ENCODE measurements at places on chromosomes 2 and 18.

GRCh38 chr2:237533668-237534161 is 32.7 kb upstream of the PRLH start:
- no peak for DNase-seq

DNA sequence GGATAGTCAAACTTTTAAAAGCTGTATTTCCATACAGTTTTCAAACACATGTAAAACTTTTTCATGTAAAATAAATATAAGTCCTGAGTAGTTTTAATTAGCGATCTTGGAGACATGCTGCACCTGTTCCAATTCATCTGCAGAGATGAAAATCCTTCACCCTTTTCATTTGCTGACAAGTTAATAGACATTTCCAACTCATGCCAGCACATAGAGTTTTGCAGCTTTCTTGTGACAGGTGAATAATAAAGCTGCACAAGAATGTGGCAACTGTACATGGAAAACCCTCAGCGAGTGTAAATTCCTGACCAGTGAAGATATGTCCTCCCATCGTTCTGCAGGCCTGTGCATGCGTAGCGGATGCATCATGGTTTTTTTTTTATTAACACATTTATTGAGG is 771.4 kb downstream of the TDRD15 start:
- DNase-seq, result no peak

DNA sequence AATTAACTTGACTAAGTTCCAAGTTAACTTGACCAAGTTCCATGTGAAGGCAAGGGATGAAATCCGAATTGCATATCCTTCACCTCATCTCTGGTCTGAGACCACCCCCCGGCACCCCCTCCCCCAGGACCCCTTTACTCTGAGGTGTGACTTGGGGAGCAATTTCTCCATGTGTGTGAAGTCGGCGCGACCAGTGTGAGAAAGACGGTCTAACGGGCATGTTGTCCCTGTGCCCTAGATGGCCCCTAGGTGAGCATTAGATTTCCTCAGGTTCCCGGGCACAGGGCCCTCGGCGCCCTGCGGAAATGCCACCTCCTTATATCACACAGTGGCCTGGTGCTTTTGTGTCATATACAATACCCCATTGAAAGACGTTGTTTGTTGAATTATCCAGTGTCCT is 137.1 kb downstream of the CTIF start:
- DNase-seq, result no peak

DNA sequence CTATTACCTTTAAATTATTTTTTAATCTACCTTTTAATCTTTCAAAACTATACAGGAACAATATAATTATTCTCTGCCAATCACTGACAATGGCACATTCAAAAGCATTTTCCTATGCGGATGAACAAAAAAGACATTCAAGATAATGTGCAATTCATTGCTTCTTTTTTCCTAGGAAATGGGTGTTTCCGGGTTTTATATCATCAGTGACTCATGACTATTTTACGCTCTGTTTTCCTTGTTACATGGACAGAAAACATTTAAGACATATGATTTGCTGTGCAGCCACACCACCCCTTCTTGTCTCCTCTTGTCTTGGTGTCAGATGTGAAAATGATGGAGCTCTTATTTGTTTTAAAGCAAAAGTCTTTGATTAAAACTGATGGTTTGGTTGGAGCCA is 184.7 kb upstream of the LINC00305 start:
- no peak for DNase-seq

DNA sequence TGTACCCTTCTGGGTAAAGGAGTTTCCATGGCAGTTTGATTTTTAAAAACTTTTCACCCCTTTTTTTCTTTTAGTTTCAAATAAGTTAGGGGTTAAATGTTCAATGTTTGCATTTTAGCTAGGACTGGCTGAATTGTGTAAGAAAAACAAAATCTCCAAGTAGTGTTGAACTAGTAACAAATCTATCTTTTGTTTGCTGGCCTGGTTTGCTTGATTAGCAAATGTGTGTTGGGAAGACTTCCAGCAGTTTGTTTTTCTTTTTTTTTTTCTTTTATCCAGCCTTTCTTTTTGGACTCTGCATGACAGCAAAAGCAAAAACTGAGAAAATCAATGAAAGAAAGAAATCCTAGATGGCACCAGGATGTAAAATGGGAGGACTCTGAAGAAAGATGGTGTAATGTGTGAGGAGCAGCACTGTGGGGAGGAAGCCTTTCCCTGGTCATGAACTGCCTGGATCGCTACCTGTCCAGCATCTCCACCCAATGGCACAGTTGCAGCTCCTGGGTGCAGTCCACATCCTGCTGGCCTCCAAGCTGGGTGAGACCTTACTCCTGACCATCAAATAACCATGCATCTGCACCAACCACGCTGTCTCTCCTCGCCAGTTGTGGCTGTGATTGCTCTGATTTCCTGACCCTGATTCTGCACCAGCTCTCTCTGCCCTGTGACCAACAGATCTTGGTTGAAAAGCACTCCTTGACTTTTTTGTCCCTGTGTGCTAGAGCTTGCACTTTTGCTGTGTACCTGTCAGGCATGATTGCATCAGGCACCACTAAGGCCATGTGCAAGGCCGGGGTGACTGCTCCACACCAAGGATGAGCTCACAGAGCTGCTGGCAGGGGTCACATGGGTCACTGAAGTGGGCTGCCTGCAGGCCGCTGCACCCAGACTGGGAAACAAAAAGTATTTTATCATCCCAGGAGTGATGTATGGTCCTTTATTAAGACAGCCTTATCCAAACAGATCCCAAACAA is 71.2 kb upstream of the ZNF236 start:
- DNase-seq, result no peak

DNA sequence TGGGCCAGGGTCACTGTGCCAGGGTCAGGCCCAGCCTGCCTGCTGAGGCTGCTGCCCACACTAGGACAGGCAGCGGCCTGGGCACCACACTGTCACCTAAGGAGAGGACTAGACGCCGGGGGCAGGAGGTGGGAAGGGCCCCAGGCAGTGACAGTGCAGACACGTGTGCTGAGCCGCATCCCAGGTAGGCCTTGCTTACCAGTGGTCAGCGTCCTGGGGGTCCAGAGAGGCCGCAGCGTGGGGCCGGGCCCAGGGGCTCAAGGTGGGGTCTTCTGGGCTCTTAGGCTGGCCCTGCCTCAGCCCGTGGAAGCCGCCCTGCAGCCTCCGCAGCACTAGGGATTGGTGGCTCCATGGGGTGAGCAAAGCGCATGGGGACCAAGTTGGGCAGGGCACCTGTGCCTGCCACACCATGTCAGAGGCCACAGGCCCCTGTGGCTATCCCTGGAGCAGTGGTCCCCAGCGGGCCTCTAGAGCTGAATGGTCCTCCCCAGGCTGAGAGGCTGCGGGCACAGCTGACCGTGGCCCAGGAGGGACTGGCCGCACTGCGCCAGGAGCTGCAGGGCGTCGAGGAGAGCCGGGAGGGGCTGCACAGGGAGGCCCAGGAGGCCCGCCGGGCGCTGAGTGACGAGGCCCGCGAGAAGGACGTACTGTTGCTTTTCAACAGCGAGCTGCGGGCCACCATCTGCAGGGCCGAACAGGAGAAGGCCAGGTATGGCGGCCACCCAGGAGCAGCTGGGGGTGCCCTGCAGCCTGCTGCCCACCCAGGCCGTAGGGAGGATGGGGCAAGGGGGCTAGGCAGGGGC is 35.2 kb upstream of the SNED1 start:
- DNase-seq, result no peak

- no peak for DNase-seq
These were observed 9.9 kb downstream of the GLI2 start for GRCh38 chr2:120745420-120746111.

GRCh38 chr2:23532391-23533337 is 147.7 kb downstream of the KLHL29 start:
- peak; percentile 98 for DNase-seq

DNA sequence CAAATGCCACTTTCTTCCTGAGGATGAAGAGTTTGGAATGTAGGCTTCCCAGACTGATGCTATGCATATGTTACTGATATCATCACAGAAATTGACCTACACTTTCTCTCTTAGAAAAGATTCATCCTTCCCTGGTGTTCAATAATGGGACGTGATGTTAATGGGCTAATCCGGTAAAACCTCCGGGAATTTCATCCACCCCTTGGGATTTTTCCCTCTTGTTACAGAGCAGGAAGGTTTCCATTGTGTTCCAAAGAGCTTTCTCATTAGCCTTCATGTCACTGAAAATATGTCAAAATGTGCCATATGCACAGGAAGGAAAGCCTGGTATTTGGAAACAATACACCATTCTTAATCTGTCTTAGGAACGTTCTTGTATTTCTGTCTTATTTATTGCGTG is 20.7 kb downstream of the ALPK2 start:
- no peak for DNase-seq

- DNase-seq, result no peak
These were observed 96.8 kb downstream of the CAPN13 start for GRCh38 chr2:30710461-30710860.

DNA sequence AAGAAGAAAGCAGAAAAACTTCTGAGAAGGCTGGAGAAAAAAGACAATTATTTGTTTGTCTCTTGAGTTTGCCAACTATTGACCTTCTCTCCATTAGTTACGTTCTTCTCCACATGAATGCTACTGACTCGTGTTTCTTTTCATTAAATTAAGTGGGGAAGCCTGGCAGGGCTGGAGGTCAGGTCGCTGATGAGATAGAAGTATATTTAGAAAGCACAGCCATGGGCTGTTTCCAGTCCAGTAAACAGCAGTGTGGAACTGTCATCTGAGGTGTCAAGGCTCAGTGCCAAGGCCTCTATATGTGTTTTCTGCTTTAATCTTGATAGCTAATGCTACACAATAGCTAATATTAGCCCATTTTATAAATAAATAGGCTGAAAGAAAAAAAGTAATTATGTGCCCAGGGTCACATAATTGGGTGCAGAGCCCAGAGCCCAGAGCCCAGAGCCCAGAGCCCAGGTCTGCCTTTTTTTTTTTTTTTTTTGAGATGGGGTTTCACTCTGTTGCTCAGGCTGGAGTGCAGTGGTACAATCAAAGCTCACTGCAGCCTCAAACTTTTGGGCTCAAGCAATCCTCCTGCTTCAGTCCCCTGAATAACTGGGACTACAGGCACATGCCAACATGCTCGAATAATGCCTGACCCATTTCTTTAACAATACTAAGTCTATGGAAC is 6.3 kb downstream of the MSGN1 start:
- peak; percentile 72 for DNase-seq

GRCh38 chr18:29969876-29970275 is 1072.7 kb downstream of the DSC3 start:
- no peak for DNase-seq

DNA sequence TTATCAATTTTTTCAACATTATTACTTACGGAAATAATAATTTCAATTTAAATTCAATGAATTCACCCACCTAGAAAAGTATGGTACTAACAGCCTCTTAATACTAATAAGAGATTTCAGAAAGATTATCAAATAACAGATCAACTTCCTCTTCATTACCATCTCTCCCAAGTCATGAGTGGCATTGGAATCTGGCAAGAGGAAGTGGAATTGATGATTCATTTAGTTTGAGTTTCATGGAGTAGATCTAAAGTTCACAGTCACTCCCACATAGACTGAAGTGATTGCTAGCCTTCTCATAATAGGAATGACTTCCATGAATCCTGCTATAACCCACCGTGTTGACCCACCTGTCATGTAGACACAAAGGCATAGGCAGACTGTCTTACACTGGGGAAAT is 77.7 kb upstream of the WDR75 start:
- no peak for DNase-seq

DNA sequence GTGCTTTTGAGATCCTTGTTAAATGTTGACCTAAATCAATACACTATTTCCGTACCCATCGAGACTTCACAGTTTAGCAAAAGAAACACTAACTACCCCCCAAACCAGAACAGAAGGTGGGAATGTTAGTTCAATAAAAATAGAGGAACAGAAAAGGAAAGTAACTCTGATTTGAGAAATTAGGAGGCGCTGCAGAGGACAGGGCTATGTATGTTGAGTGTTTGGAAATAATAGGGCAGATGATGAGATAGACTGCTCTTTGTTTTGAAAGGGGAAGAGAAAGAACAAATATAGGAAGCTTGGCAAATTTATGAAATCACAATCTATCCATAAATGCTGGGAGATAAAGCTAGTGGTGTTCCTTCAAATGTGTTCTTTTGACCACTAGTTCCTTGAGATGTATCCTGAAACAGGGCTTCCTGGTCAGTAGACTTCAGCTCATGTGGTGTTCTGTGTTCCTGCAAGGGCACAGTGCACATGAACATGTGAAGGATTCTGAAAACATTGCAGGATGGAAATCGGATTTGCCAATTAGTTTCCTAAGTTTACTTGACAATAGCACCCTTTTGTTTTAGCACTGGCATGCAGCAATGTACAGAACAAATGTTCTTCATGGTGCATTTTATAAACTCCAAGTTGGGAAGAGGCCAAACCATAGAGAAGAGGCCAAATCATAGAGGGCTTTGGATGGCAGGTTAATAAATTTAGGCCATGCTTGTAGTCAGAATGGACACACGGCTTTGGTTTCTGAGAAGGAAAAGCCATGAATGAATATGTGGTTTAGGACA is 39.8 kb downstream of the RHBDD1 start:
- DNase-seq, result no peak

GRCh38 chr18:36181898-36182506 is 5.3 kb upstream of the MOCOS start:
- no peak for DNase-seq

- DNase-seq, result no peak
These were observed 1.8 kb downstream of the SLC4A10 start for GRCh38 chr2:161625996-161626395.

DNA sequence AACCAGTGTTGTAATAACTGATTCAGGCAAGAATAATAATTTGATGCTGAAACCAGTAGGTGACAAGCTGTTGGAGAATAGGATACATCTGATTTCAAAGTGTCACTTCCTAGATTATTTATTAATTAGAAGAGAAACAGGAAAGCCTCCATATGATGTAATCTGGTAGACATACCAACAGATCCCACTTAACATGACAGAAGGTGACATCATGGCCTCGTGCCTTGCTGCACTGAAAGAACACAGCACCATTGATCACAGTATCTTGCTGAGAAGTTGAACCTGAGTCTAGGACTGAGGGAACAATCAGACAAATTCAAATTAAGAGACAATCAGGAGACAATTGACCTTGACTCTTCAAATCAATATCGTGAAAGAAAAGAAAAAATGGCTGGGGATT is 131.6 kb upstream of the DLGAP1 start:
- no peak for DNase-seq

DNA sequence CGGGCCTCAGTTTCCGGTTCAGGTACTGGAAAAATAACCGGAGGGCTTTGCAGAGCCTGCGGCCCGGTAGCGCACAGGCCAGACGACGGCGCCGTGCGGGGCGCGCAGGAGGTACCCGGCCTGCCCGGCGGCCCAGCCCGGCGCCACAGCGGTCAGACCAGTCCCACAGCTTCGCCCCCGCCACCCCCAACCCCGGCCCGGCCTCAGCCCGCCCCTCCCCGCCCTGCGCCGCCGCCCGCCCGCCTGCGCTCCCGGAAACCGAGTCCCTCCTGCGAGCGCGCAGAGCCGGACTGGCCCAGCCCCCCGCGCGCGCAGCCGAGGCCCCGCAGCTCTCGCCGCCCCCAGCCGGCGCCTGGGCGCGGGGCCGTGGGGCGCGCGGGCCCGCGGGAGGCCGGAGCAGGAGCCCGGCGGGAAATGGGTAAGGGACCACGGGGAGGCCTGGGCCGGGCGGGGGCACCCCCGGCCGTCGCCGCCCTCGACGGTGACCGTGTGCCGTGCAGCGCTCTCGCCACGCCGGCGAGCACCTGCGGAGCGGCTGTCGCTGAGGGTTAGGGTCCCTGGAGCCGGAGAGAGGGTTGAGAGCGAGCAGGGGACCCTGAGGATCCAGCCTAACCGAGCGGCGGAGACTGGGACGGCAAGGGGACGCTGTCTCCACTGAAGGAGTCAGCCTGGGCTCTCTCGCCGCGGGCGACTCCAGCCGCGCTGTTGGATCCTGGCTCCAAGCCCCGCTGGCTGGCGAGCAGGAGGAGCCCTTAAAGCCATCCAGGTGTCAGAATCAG is 16.5 kb upstream of the PSD4 start:
- DNase-seq, result no peak
